ENCODE measurements at places on chromosomes 12 and 14.

DNA sequence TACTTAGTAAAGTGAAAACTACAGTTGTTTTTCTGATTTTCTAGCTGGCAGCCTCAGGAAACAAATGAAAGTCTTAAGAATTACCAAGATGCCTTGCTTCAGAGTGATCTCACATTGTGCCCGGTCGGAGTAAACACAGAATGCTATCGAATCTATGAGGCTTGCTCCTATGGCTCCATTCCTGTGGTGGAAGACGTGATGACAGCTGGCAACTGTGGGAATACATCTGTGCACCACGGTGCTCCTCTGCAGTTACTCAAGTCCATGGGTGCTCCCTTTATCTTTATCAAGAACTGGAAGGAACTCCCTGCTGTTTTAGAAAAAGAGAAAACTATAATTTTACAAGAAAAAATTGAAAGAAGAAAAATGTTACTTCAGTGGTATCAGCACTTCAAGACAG is 28.9 kb downstream of the RXYLT1 start:
- DNase-seq, result no peak

- DNase-seq, result peak; percentile 80
Measured at GRCh38 chr12:40152783-40153383, 47.0 kb upstream of the SLC2A13 start.

- no peak for DNase-seq
Measured at GRCh38 chr12:98456576-98457573, 58.5 kb upstream of the TMPO start.

- DNase-seq, result no peak
Measured at GRCh38 chr14:101502761-101503392, 58.4 kb upstream of the DIO3 start.

- no peak for DNase-seq
Measured at GRCh38 chr14:57480051-57480450, 13.6 kb downstream of the CCDC198 start.

- no peak for DNase-seq
Measured at GRCh38 chr12:128806573-128806972, 17.2 kb downstream of the SLC15A4 start.

DNA sequence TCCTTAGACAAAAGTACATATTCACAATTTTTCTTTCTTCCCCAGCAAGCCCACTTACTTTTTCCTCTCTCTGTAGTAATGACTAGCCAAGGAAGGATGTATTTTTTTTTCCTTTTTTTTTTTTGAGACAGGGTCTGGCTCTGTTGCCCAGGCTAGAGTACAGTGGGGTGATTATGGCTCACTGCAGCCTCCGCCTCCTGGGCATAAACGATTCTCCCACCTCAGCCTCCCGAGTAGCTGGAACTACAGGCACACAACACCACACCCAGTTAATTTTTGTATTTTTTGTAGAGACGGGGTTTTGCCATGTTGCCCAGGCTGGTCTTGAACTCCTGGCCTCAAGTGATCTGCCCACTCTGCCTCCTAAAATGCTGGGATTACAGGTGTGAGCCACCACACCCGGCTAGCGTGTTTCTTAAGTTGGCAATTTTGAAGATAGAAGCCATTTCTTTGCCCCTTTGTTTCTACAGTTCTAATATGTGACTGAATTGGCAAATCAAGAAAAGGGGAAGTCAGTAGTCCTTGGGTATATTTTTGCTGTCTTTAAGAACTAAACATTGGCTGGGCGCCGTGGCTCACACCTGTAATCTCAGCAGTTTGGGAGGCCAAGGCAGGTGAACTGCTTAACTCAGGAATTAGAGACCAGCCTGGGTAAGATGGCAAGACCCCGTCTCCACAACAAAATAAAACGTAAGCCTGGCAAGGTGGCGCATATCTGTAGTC is 3.2 kb upstream of the NACA start:
- no peak for DNase-seq

- DNase-seq, result no peak
Measured at GRCh38 chr14:39875028-39875427, 442.8 kb upstream of the FBXO33 start.

DNA sequence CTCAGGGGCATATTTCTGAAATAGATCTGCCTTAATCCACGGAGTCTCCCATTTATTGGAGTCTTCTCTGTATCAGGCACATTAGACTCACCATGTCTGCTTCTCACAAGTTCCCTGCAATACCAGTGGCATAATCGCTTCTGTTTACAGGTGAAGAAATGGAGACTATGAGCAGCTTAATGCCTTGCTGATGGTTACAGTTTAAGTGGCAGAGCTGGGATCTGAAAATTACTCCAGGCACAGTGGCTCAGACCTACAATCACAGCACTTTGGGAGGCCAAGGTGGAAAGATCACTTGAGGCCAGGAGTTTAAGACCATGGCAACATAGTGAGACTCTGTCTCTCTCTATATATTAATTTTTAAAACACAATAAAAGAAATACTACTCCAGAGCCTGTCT is 7.3 kb upstream of the RIC8B start:
- no peak for DNase-seq

DNA sequence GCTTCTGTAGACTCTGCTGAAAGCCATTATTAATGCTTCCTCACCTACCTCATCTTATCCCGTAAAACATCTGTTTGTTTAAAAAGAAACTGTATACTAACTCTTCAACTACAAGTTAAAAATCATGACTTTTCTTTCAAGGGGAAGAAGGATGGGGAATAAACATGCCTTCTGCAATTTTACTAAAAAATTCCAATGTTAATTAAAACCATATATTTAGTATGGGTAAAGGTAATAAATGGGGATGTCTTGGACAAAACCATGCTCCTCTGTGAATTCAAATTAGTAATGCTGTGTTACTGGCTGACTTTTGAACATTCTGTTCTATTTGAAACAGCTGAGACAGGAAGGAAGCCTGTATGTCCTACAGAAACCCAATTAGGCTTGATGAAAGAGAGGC is 311.1 kb upstream of the DIO2 start:
- no peak for DNase-seq

- DNase-seq, result no peak
Measured at GRCh38 chr12:51005671-51006070, 20.5 kb downstream of the SLC11A2 start.

GRCh38 chr14:51653079-51653774 is 1.5 kb downstream of the FRMD6 start:
- DNase-seq, result peak; percentile 35

DNA sequence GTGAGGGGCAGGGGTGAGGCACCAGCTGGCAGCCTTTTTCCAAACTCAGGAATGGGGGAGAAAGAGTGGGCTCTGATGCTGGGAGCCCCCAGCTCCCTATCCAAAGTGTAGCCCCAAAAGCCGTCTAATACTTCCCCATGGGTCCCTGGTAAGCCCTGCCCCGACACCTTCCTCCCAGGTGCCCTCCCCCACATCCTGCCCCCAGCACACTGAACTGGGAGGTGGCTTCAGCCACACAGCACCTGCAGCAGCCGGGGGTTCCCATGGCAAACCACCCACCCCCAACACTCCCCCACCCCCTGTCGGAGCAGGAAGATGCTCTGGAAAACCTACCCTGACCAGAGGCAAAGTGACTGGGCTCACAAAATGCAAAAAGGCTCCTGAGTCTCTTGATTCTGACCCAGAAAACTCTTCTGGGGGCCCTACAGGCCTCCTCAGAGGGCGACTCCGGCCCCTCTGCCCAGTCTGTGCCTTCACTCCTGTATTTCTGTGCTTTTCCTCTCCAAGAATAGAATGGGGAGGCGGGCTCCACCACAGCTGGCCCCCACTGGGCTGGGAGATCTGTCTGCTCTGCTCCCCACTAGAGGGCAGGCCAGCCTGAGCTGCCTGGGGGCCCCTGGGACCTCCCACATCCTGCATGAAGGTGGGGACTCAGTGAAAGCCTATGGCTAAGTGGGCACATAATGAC is 81.6 kb downstream of the ITPK1 start:
- no peak for DNase-seq

DNA sequence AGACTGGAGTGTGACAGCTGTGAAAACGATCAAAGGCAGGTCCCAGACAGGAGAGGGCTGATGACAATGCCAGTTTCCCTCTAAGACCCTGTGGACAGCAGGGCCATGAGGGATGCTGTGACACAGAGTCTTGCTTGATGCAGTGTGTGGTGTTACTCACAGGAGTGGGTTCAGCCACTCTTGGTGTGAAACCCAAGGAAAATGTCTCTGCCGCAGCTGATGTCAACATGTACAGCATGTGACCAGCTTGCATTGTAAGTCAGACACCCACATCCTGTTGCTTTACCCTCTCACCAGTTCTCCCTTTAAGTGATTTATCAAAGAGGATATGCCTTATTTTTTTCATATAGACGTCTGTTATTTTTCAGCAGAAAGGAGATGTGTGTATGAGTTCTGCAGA is 268.6 kb downstream of the BTG1 start:
- no peak for DNase-seq

GRCh38 chr12:52149651-52150241 is 42.1 kb downstream of the KRT80 start:
- DNase-seq, result no peak

DNA sequence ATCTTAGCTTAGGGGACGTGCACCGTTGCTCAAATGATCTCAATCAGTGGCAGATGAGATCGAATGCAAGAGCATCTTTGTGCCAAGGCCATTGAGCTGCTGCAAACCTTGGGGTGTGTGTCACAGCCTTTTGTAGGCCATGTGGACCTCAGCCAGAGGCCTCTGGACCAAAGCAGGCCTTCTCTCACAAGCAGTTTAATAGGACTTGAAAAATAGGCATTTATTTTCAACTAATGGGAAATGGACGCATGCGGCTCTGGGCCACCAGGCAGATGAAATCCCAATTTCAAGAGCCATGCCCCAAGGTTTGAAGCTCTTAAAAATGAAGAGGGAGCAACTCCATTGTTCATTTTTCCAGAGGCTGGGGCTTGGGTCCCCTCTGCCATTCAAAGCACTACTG is 87.3 kb downstream of the TTC7B start:
- no peak for DNase-seq

GRCh38 chr12:19238540-19238939 is 109.0 kb downstream of the PLEKHA5 start:
- no peak for DNase-seq
